Activated T-cell treated with anti-CD3 and anti-CD28 coated beads for 48 hours (primary cell): ENCODE measurements at places on chromosomes 12 and 14.
A peak's percentile ranks its signal among the peaks of the same experiment; 100 is the strongest.

DNA sequence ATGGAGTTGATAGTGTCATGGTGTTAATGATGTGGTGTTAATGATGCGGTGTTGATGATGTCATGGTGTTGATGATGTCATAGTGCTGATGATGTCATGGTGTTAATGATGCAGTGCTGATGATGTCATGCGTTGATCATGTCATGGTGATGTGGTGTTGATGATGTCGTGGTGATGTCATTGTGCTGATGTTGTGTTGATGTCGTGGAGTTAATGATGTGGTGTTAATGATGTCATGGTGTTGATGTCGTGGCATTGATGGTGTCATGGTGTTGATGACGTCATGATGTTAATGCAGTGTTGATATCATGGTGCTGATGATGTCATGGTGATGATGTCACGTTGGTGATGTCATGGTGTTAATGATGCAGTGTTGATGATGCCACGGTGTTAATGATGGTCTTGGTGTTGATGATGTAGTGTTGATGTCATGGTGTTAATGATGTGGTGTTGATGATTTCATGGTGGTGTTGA is 49.1 kb upstream of the RIMBP2 start:
- no peak for DNase-seq

DNA sequence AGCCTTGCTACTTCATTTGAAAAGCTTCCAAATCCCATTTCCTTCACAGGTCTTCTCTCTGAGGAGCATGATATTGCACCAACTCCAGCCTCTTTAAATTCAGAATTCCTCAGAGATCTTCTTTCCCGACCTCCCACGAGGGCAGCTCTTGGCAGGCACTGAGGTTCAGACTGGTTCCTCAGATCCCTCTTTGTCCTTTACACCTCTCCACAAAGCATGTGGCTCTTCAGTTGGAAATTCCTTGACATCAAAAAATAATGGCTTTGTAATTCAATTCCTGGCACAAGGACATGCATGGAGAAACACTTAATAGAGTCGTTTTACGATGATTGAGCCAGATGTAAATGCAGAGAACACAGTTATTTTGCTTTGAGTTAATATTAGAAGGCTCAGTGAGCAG is 63.2 kb upstream of the TMX1 start:
- DNase-seq, result no peak

DNA sequence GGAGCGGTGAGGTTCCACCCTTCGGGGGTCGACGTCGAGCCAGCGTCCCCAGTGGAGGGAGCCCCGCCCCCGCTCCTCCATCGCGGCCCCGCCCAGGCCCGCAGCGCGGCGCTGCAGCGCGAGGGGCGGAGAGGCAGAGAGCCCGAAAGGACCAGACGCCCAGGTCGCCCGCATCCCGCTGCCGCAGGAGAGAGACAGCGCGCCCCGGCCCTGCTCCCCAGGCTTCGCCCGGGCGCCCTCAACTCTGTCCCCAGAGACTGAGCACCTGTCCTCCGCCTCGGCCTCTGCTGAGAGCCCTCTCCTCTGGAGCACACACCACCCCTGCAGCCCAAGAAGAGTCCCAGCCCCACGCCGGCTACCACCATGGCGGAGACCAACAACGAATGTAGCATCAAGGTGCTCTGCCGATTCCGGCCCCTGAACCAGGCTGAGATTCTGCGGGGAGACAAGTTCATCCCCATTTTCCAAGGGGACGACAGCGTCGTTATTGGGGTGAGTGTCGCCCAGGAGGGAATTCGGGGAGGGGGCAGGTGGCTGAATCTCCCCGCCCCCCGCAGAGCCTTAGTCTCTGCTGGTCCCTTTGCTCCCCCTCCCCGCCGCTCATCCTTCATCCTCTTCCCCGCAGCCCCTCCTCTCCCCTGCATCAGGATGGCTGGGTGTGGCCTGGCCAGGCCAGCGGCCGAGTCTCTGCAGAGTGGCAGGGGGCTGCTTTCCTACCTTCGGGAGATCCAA is at the start of gene KIF5A:
KIF5A (plus strand) TSS at position 136 of the 732 bp plus-strand sequence; CDS start at position 364, 228 bp downstream.
- DNase-seq, result peak; percentile 64

DNA sequence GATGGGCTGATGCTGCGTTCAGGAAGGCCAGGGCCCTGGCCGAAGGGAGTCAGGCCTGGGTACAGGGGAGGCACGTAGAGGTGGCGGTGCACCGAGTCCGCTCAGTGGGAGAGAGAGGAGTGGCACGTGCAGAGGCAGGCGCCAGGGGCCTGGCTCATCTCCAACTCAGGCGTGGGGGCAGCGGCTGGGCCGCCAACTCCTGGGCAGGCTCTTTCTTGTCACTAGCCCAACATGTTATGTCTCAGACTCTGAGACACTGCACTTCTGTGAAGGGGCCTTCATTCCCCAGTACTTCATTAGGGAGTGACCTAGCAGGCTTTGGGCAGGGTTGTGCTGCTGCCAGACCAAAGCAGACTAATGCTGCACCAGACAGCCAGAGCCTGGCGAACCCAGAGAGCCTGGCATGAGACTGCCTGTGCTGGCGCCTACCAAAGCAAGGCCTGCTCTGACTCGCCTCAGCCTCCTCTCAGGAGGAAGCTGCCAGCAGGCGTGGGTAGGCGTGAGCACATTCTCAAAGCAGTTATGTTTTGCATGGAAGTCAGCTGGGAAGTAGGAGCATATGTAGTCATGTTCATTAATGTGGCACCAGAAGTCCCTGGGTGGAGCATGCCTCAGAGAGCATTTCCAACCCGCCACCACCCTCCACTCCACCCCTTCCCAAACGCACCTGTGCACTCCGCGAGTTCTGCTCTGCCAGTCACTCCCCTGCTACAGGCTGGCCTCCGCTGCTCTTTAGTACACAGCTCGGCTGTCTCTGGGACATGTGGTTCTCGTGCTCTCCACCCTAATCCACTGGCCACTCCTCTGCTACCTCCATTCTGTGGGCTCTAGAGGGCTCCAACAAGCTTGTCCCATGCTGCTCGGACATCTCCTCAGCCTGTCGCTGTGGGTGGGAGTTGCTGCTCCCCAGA is 9.7 kb downstream of the CKB start:
- no peak for DNase-seq

DNA sequence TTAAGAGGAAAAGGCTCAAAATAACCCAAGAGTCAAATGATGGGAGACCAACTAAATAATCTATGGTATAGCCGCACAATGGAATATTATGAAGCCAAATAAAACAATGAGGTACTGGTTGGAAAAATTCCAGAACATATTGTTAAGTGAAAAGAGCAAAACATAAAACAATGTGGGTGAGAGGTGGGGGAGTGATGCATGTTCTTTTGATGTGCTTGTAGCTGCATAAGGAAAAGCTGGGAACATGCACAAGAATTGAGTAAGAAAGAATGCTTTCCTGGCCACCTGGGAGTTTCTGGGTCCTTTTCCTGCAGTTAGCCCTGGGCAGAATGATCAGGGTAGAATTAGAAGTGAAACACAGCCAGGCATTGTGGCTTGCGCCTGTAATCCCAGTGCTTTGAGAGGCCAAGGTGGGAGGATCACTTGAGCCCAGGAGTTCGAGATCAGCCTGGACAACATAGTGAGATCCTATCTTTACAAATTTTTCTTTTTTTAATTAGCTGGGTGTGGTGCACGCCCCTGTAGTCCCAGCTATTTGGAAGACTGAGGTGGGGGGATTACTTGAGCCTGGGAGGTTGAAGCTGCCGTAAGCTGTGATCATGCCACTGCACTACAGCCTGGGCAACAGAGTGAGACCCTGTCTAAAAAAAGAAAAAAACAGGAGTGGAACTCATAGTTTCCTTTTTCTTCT is 7.9 kb downstream of the ABCB9 start:
- DNase-seq, result no peak

DNA sequence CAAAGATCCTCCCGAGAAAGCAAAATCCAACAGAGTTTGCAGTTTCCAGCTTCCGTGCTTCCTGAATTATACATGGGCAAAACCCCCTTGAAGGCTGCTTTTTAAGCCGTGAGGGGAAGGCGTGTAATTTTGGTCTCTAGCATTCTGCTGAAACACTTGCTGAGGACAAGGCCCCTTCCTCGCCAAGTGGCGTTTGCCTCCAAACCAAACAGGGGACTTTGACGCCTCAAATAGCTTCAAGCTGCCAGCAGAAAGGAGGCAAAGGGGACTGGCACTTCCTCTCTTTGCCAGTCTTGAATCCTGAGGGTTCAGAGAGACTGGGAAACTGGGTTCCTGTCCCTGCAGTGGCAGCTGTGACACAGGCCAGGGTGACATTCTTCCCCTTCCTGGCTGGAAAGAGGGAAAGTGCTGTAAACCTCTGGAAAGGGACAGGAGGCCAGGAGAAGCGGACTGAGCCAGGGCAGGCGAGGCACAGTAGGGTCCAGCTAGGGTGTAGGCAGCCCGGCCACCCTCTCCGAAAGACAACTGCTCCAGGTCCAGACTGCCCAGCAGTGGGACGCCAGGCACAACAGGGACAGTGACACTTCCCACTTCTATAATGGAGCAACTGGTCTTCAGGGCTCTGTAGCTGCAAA is 96.2 kb upstream of the MED13L start:
- no peak for DNase-seq

GRCh38 chr12:84497819-84498218 is 414.8 kb downstream of the SLC6A15 start:
- no peak for DNase-seq

- DNase-seq, result no peak
Observed at GRCh38 chr14:96261053-96261452, 5.0 kb downstream of the BDKRB1 start.

DNA sequence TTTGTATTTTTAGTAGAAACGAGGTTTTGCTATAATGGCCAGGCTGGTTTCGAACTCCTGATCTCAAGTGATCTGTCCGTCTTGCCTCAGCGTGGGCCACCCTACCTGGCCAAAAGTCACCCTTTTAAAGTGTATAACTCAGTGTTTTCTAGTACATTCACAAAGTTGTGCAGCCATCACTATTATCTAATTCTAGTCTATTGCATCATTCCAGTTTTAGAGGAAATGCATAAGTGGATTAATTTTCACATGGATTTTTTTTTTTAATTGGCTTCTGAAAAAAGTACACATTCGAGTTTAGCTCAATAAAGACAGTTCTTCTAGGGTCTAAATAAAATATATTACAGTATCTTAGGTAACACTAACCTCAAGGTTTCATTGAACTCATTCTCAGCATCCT is 3.7 kb downstream of the DEPDC4 start:
- DNase-seq, result no peak
